ENCODE measurements at places on chromosomes 6 and 20.

DNA sequence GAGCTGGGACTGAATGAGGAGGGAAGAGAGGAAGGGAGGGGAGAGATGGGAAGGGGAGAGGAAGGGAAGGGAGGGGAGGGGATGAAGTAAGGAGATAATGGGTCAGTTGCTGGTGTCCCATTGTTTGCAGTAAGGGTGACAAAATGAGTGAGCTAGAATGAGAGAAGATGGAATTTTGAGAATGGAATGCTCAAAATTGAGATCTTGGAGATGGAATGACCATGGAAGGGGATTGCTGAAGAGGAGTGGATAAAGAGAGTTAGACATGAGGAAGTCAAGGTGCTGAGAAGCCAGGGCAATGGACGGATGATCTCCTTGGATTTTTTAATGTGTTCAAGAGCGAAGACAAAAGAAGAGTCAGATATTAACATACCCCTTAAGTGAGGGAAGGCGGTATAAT lies 80.5 kb upstream of the SSTR4 start:
- DNase-seq = no peak

- no peak for DNase-seq
These were observed 129.6 kb downstream of the SULF2 start for GRCh38 chr20:47655635-47656034.

GRCh38 chr6:1747531-1747930 lies 137.8 kb downstream of the FOXC1 start:
- no peak for DNase-seq

DNA sequence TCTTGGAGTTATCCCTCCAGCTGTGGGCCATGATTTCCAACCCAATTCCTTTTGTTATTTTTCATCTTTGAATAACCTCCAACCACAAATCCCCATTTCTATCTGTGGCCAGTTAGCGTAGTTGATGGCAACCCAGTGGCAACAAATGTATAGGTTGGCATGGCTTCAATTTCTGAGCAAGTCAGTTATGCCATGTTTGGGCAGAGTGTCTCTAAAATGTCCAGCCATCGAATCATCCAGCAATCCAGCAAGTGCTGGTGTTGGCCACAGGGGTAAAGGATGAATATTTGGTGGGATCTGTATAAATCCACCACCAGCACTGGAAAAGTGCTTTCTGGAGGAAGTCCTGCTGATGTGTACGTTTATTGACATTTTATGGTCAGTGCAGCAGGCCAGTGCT lies 233.3 kb downstream of the MYLK4 start:
- DNase-seq = no peak

DNA sequence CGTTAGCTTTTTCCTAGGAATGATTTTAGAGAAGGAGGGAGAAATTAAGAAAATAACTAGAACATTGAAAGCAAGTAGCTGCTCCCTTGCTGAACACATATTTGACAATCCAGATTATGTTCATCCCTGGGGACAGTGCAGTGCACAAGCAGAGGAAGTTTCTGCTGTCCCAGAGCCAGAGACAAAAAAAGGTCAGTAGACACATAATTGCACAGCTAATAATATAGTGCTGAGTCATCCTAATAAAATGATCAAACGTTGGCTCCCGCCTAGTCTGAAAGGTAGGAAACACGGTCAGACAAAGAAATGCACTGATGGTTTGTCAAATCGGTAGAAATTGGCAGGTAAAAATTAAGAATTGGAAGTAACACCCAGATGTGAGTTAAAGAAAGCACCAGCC lies 21.7 kb upstream of the SSTR4 start:
- DNase-seq = no peak

GRCh38 chr6:16129623-16130401 lies 926 bp downstream of the MYLIP start:
- peak; percentile 51 for DNase-seq

GRCh38 chr6:143553337-143553736 lies 41.8 kb upstream of the FUCA2 start:
- no peak for DNase-seq

DNA sequence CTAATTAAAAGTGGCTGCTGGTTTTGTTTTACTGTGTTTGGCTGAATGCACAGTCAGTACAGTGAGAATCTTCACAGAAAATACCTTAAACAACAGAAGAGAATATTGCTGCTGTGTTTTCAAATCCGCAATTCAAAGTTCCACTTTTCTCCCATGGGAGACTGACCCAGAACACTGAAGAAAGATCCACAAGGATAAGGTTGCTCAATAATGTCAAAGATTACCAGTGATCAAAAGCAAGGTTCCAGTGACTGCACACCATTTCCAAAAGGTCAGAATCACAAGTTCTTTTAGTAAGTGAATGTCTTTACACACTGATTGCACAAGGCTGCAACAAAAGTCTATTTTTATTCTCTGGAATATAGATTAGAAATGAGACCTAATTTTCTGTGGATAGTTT lies 82.3 kb downstream of the EPHA7 start:
- no peak for DNase-seq

DNA sequence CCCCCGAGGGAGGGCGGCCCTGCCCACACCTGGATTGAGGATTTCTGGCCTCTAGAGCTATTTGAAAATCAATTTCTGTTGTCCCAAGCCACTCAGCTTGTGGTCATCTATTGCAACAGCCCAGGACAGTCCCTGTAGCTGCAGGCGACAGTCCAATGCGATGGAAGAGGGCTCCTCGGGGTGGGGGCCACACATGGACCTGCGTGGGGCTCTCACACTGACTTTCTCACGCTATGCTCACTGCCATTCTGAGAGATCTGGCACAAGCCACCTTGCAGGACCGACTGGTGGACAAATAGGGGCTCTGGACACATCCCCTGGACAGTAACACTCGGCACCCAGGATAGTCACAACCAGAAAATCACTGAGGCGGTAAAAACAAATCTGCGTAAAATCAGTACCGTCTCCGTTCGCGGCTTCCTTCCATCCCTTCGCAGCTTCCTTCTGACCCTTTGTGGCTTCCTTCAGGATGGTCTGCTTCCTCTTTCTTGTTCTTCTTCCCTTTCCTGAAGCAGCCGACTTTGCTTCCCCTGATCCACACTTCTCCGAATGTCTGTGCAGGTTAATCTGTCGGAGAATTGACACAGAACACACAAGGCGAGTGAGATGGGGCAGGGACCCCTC lies 21.8 kb downstream of the CTCFL start:
- DNase-seq = no peak

GRCh38 chr6:144405163-144405562 lies 120.0 kb downstream of the UTRN start:
- no peak for DNase-seq

- no peak for DNase-seq
These were observed 61.4 kb upstream of the UFL1 start for GRCh38 chr6:96460052-96460700.

DNA sequence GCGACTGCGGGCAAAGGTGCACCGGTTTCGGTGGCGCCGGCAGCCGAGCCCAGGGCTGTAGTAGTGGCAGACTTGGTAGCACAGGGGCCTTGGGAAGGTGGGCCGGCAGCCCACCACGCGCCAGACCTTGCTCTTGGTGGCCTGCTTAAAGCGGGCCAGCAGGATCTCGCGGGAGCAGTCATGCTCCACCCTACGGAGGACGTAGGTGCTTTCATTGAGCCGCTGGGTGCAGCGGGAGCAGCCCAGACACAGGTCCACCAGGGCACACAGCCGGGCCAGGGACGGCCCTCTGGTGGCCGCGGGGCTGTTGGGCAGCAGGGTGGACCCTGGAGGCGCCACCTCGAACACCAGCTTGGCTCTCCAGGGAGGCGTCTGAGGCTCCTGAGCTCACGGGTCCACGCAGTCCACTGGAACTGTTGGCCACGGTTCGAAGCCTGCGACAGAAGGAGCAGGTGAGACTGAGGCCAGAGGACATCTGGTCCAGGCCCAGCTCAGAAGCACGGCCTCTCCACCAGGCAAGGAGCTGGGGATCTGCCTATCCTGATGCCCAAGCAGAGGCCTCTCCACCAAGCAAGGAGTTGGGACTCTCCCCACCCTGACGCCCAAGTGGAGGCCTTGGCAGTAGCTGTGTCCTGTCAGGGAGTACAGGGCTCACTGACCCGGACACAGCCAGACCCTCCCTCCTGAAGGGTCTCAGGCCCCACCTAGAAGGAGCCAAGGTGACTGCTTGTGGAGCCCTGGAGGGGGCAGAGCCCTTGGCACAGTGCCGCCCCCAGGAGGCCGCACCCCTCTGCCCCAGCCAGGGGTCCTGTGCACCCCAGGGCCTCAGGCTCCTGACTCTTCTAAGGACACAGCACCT lies 1.0 kb downstream of the HELZ2 start:
- no peak for DNase-seq

GRCh38 chr6:17758119-17758518 lies 51.4 kb upstream of the NUP153 start:
- DNase-seq = no peak

- DNase-seq = no peak
These were observed 125.7 kb upstream of the ARID1B start for GRCh38 chr6:156651486-156651885.

- no peak for DNase-seq
These were observed 233.6 kb downstream of the TTLL2 start for GRCh38 chr6:167558246-167559177.

DNA sequence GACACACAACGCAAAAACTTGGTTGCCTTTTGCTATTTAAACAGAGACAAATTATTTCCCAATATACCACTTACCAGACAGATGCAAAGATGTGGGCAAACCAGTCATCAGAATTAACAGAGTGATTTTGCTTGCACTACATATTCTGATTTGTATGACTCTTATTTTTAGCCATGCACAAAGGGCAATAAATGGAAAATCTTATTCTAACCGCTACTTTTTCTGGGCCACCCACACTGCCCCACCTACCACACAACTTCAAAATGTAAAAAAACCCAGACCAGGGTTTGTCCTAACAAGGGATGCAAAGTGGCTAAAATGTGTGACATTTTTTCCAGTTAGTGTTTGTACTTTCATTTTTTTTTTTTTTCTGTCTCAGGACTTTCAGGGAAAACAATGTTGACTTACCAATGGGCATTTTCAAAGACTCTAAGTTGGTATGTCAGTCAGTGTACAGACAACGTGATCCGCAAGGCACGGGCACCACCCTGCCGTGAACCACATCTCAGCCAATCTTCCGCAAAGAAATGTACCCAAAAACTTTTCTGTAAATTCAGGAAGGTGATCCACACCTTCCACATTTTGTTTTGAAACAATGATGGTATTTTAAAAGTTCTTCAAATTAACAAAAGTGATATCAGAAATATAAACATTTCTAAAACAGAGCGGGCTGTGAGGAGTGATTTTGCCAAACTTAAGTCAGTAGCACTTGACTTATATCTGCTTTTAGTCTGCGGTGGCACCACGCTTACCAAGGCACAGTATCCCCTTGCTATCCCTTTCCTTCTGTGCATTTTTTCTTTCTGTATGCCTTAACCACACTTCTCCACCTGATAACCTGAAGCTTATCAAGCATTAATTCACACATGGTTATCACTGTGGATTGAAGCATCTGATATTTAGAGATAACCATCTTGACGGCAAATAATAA lies 185.6 kb downstream of the GJA10 start:
- DNase-seq = no peak

- DNase-seq = no peak
These were observed 38.2 kb downstream of the PSMB1 start for GRCh38 chr6:170514908-170515307.

All from mesothelial cell of epicardium (in vitro differentiated cells).